ENCODE measurements at places on chromosomes 7 and 10.

DNA sequence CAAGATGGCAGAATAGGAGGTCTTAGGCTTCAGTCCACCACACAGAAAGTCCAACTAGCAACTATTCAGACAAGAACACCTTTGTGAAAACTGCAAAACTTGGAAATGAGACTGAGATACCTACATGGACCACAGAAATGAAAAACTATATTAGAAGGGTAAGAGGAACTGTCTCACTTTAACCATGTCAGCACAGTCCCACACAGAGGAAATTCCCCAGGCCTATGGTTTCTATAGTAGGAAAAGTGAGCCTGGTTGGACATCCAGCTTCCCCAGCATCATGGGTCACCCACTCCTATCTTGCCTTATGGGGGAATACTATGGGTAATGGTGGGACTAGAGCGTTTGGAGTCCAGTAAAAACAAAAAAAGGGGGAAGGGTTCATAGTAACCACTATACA lies 38.8 kb upstream of the CDK6 start:
- no peak for DNase-seq

GRCh38 chr7:371119-371778 lies 81.3 kb downstream of the FOXL3 start:
- DNase-seq = no peak

DNA sequence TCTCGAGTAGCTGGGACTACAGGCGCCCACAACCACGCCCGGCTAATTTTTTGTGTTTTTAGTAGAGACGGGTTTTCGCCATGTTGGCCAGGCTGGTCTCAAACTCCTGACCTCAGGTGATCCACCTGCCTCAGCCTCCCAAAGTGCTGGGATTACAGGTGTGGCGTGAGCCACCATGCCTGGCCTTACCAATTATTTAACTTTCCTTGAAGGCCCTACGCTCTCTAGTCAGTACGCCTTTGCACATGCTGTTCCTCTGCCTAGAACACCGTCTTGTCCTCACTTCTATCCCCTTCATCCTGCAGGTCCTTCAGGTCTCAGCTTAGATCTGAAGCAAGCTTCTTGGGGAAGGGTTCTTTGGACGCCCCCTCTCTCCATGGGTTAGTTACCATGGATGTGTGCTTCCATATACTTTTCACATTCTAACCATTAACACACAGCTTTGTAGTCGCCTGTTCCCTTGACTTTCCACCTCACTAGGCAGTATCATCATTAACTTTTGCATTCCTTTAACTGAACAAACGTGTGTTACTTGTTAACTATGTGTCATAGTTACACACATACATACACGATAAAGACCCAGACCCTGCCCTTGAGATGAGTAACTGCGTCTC lies 592 bp upstream of the ATP6V1F start:
- no peak for DNase-seq

DNA sequence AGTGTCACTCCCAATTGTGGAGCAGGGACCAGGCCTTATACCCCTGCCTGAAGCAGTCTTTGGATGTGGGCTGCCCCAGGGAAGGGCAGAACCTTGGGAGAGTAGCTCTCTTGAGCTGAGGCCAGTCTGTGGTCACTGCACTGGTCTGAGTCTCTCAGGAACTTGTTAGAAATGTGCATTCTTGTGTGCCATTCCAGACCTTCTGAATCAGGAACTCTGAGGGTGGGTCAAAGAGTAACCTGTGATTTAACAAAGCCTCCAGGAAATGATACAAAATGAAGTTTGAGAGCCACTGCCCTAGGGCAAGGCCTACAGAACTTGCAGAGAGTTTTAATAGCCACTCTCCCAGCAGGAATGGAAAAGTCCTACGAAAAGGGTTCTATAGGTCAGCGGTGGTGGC lies 68.1 kb downstream of the LYZL1 start:
- no peak for DNase-seq

DNA sequence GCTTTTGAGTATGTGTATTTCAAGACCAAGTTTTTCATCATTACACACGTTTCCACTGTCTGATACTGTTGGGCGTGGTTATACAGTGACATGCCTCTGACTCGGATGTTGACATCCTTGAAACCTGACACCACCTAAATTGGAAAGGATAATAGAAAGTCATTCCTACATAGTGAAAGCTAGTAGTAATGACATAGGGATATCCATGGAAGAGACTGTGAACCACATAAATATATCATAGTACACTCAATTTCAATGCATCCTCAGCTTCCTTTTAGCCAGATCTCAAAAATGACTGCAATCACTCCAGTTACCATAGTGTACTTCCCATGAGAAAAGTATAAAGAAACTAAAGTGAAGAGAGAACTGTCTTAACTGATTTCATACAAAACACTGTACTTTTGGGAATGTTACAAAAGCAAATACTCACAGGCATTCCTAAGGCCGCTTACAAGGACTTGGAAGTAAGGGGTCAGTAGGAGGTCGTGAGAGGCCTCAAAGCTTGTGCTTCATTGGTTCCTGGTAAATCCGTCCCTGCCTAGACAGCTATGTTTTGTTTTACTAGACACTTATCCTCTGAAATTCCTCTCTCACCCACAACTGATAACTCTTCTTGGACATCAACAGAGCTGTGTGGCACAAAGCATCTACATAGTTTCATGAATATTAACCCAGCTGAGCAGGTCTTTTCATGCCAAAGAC lies 71.8 kb upstream of the VWDE start:
- DNase-seq = no peak

GRCh38 chr7:49488573-49488972 lies 284.9 kb upstream of the VWC2 start:
- no peak for DNase-seq

DNA sequence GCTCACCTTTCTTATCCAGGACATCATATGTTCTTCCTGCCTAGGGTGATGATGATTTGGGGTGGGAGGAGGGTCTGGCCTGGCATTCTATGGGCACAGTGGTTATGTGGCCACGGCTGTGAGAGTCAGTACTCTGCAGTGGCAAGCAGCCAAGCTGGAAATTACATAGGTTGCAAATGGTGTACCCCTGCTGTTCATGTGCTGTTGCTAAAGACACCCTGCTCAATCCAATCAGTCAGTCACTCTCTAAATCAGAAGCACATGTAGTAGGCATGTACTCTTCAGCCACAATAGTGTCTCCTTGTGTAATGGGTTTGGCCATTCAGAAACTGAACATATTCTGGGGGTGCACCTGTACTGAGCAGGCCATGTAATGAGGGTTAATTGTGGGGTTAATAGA lies 449.1 kb upstream of the ANKRD30A start:
- DNase-seq = no peak

- DNase-seq = no peak
Observed at GRCh38 chr7:116542618-116543017, 17.8 kb downstream of the CAV1 start.

GRCh38 chr10:682931-683447 lies 6.5 kb downstream of the DIP2C start:
- no peak for DNase-seq

DNA sequence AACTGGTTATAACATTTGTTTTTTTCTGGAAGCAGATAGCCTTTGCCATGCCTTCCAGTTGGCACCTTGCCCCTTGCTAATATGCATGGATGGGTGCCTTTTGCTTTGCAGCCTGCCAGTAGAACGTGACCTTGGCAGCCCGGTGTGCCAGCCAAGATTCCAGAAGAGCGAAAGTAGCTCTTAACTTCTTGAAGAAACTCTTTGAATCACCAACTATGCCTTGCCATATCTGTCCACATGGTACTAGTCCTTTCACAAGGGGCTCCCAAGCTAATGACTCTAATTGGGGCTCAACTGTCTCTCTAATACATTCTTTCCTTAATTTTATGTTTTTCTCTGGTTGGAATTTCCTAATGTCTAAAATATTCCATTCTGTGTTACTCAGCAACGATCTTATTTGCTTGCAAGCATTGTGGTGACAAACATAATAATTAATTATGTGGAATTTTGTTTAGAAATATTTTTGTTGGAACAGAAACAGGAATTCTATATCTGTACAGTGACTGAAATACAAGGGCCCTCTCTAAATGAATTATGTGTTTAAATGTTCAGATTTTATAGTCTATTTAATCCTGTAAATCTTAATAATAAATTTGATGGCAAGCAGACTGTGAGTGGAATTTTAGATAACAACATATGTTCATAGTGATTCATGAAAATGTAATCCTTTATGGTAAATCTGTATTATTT lies 45.8 kb downstream of the HDAC9 start:
- no peak for DNase-seq

- DNase-seq = no peak
Observed at GRCh38 chr10:107689323-107689722, 524.8 kb upstream of the SORCS1 start.

DNA sequence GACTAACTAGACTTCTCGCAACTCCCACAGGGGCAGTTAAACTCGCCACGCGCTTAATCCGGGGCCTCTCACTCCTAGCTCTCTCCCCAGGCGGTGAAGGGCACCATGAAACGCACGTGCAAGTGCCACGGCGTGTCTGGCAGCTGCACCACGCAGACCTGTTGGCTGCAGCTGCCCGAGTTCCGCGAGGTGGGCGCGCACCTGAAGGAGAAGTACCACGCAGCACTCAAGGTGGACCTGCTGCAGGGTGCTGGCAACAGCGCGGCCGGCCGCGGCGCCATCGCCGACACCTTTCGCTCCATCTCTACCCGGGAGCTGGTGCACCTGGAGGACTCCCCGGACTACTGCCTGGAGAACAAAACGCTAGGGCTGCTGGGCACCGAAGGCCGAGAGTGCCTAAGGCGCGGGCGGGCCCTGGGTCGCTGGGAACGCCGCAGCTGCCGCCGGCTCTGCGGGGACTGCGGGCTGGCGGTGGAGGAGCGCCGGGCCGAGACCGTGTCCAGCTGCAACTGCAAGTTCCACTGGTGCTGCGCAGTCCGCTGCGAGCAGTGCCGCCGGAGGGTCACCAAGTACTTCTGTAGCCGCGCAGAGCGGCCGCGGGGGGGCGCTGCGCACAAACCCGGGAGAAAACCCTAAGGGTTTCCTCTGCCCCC lies 19.5 kb downstream of the WNT8B start:
- DNase-seq = peak; percentile 43

DNA sequence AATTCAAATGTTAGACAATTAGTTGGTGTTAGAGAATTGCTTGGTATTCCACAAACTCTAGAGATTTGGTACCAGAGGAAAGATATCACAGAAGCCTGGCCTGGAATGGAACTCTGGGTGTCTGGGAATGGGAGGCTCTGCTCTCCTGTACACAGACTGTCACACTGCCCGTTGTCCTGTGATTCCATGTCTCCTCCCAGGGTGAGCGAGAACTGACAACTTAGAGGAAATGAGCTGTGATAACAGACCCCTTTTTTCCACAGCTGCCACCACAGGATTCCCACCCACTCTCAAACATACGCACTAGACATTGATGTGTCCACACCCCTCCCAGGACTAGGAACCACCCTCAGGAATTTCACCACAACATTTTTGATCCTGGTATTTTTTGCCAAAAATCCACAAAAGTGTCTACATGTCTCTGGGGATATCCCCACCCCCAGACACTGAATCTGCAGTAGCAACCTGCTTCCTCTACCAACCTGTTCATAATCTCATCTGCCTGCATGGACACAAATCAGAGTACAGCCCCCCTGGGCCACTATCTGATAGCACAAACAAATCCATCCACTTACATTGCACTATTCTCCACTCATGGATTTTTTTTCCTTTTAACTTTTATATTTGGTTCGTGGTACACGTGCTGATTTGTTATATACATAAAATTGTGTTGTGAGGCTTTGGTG lies 4.7 kb downstream of the ZNF273 start:
- no peak for DNase-seq

DNA sequence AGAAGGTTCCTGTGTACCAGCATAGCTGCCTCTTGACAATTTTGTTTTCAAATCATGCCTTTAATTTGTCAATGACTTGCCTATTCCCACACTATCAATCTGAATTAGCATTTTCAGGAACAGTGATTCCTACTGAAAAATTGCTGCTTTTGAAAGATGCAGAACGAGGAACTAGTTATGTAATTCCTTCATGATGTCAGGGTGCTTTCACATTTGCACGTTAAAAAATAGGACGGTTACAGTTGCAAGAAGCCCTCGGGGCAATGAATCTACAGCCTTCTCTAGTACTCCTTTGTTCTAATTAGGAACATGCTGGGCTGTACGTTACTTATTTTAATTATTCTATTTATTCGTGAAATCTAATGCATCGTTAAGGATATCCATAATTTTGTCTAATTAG lies 253.9 kb downstream of the OTUD1 start:
- no peak for DNase-seq

GRCh38 chr7:28815369-28815927 lies 142.7 kb downstream of the TRIL start:
- no peak for DNase-seq

- no peak for DNase-seq
Observed at GRCh38 chr7:104106108-104106905, 101.5 kb downstream of the ORC5 start.

DNA sequence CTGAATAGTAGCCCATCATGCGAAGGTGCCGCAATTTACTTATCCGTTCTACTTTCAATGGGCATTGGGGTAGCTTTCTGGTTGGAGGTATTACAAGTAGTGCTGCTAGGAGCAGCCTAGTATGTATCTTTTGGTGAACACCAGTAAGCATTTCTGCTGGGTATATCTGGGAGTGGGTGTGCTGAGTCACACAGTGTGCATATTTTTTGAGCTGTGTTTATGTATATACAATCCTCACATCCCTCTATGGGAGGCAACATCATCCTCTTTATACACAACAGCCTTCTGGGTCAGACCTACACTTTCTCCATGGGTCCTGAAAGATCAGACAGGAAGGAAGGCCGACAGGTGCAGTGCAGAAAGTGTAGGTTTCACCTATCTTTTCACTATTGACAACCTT lies 36.3 kb downstream of the PYROXD2 start:
- DNase-seq = no peak

GRCh38 chr10:33703501-33704213 lies 369.2 kb upstream of the NRP1 start:
- DNase-seq = no peak

DNA sequence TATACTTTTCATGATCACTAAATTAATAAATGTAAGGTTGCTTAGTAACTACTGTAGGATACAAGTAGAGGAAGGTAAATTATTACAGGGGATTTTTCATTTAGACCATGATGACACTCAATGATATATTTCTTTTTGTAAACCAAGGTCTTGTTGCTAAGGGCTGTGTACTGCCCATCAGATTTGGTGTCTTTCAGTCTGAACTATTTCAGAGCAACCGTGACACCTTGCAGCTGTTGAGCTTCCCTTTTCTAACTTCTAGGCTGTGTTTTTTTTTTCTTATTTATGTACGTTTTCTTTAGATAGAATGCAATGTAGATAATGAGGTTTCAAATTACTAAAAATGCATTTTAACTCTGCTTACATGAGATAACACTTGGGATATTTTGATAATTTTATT lies 292.0 kb upstream of the MBL2 start:
- DNase-seq = no peak

- DNase-seq = no peak
Observed at GRCh38 chr10:106941297-106942034, 223.0 kb downstream of the SORCS1 start.

- DNase-seq = no peak
Observed at GRCh38 chr7:57384380-57384779, 65.6 kb upstream of the ZNF716 start.

GRCh38 chr7:66206119-66206933 lies 1.2 kb downstream of the TPST1 start:
- DNase-seq = no peak
